ENCODE measurements at places on chromosomes 6 and 20.

DNA sequence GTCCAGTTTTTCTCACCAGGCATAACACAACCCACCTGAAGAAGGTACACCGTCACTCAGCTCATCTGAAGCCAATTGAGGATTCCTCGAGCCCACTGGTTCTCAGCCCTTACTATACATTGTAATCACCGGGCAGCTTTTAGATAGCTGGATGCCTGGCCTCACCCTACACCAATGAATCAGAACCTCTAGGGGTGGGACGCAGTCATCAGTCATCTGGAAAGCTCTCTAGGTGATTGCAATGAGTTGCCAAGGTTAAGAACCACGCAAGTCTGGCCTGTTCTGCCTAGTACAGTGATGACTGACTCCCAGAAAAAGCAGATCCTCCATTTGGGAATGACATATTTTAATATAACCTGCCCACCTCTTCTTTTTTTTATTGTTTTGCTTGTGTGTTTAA is 41.1 kb downstream of the MC3R start:
- no peak for DNase-seq

- no peak for DNase-seq
These were observed 460 bp downstream of the PLAGL1 start for GRCh38 chr6:144007478-144008119.

DNA sequence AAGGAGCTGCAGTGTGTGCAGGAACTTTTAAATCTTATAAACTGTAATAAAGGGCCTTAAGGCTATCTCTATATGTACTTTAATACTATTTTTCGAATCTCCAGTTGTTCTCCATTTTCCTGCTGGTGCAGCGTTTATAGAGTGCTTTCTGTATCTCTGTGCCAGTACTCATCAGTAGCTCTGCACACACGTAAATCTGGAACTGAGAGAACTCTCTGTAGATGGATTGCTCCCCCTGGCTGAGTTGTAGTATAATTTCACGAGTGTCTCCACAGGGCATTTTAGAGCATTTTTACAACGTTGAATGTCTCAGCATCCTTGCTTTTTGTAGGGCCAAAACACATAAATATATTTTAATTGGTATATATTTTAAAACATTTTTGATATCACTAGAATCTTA is 256.5 kb downstream of the TRDN start:
- DNase-seq: no peak

DNA sequence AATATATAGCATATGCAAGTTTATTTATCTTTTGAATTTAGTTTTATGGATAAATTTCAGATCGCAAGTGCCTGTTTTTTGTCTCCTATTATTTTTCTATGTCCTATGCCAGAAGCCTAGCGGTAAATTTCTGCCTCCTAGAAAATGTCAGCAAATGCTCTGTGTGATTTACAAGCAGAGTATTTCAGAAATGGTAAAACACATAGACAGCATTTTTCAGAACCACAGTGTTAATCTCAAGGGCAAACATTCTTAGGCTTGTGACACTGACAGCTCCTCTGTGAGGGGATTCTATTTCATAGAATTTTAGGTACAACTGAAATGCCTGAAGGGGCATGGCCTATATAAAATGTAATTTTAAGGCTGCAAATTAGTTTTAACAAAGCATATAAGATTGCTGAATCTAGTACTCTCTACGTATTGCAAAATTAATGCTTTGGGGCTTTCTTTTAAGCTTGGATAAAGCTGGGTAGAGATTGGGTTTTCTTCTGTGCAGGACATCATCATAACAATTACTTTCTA is 89.9 kb upstream of the PTCHD4 start:
- DNase-seq: no peak

- DNase-seq: no peak
These were observed 94.6 kb downstream of the SNAP25 start for GRCh38 chr20:10313215-10313614.

GRCh38 chr6:21118216-21118780 is 475.3 kb upstream of the SOX4 start:
- no peak for DNase-seq

DNA sequence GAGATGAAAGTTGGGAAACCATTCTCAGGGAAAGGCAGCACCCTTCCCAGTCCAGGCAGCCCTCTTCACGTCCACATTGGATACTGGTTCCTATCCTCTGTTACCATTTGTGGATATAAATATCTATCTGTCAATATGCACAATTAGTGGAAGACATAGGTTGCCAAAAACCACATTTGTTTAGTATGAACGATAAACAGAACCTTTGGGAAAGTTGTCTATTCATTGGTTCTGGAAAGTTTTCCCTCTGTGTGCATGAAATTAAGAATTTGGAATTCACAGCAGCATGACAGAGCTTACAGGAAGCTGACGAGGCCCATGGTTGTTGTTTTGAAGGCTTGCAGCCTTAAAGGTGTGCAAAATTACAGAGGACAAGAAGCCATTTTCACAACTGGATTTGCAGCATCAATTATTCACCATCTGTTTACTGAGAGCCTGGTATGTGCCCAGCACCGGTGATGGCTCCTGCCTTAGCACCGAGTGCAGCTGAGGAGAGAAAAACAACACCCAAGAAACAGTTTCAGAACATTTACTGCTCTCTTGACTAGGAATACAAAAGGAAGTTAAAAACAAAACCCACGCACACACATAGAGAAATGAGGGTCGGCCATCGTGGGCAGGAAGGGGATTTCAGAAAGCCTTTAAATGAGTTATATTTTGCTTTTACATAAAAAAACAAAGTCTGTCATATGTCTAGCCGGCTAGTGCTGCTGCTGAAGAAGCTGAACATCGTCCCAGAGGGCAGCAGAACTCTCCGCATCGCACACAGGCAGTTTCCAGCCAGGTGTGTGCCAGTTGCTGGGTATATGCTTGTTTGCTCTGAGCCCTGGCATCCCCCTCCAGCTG is 319.6 kb downstream of the FARS2 start:
- no peak for DNase-seq

DNA sequence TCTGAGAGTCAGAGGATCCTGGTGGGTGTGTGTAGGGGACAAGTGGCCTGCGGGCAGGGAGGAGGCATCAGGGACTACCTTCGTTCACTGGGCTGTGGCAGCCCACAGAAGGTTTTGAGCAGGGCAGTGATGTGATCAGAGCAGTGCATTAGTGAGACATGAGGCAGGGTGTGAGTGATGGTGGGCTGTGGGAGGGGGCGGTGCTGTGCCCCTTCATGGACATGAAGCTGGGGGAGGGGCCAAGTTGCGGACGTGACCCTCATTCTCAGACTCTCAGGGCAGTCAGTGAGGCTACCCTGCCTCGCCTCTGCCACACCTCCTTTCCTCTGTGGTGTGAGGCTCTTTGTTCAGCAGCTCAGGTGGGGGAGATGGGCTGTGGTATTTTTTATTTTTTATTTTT is 142.2 kb upstream of the RNF24 start:
- DNase-seq: no peak

- DNase-seq: no peak
These were observed 9.4 kb upstream of the POU5F1 start for GRCh38 chr6:31179896-31180295.

- no peak for DNase-seq
These were observed 209.3 kb downstream of the ALDH8A1 start for GRCh38 chr6:134740473-134741199.

DNA sequence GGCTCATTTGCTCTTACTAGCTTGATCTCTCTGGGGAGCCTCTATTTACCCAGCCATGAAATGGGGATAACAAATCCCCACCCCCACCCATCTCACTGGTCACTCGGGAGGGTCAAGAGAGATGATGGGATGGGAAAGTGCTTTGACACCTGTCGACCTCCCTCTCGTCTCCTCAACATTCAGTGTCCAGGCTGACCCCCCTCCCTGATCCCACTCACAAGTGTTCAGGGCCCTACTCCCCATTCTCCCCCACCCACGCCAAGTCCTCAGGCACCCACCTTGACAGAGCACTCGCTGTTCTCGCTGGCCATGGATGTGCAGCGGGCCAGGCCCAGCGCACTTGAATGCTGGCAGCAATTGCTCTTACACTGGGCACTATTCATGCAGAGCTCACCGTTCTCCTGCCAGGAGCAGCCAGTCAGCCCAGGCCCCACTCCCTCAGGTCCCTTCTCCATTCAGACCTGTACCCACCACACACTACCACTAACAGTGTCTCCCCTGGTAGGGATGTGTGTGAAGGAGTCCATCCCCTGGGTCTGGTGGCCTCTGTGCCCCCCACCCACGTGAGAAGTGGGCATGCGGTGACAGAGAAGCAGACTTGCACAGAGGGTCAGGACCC is 1.6 kb downstream of the CLPS start:
- DNase-seq: no peak

GRCh38 chr6:132023490-132023889 is 72.3 kb upstream of the CCN2 start:
- DNase-seq: no peak

DNA sequence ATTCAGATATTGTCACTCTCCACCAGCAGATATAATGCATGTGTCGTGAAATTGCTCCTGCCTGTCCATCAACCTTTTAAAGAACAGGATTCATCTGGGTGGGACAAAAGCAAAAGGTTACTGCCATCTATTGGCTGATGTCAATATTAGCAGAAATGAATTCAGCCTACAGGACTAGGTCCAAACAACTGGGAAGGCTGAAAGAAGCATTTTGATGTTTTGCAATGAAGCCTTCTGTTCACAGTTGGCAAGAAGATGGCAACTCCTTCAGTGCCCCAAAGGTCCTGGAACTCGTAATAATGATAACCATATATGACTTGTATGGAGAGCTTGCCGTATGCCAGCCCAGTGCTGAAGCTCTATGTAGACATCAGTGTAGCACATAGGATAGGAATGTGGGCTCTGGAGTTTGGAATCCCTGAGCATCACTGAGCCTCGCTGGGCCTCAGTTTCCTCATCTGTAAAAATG is 7.5 kb downstream of the BCAS1 start:
- peak; percentile 72 for DNase-seq

- DNase-seq: peak; percentile 83
These were observed 110.7 kb upstream of the PHACTR1 start for GRCh38 chr6:12605888-12606345.

GRCh38 chr20:39674842-39675241 is 712.7 kb downstream of the DHX35 start:
- no peak for DNase-seq

DNA sequence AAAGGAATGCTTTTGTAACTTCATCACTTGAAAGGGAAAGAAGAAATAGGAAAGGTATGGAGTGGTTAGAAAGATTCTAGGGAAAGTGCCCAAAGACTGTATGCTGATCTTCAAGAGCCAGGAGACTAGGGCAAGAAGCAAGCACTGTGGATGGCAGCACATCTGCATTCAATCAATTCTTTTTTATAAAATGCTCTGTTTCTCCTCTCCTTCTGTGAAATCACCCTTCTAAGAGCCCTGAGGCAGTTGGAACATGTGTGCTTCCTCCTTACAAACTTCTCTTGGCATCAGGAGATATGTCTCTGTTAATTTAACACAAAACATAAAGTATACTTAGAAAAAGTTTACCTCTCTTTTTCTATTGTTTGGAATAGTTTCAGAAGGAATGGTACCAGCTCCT is 1162.2 kb upstream of the GJE1 start:
- no peak for DNase-seq

- no peak for DNase-seq
These were observed 35.9 kb upstream of the TBC1D22B start for GRCh38 chr6:37221585-37222124.

GRCh38 chr20:51221791-51222408 is 199.0 kb upstream of the KCNG1 start:
- peak; percentile 72 for DNase-seq

GRCh38 chr6:77650098-77650663 is 2.7 kb upstream of the MEI4 start:
- peak; percentile 22 for DNase-seq

DNA sequence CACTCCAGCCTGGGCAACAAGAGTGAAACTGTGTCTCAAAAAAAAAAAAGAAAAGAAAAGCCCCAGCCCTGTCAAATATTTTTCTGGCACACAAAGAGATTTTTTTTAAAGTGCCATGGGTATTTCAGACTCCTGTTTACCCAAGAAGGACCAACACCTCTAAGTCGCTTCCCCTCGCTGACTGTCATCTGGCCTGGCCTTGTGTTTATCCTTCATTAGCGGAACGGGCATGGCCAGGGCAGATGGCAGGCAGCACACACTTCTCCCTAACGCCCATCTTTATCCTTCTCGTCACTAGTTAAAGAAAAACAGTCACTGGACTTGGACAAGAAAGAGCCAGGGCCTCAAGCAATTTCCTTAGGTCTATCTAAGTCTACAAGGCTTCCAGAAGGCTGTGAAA is 7.3 kb upstream of the CBFA2T2 start:
- DNase-seq: no peak

DNA sequence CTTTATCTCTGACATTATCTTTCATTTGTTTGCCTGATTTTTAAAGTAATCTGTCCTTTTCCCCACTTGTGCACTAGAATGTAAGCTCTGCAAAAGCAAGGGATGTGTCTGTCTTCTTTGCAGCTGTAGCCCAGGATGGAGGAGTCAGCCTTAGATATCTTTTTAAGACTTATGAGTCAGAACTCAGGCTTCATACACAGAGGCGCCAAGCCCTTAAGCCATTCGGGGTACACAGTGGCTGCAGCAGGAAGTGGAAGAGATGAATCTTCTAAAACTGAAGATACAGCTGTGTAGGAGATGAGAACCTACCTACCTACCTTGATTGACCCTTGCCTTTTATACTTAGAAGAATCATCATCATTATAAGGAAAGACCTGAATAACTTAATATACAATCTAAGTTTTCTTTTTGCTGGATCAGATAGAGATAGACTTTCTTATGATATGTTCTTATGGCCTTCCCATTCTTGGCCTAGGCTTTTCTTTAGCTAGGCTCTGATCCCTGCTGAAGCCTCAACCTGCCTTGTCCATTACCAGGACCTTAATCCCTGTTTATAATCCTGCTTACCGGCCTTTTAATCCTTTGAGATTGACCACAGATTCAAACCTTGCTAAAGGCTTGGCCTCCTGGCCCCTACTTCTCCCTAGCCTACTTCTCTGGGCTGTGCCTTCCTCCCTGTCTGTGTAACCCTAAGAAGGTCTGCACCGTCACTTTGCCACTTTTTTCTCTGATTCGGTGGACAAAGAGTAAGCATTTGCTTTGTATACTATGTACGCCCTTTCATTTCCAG is 304.5 kb downstream of the PRL start:
- no peak for DNase-seq

GRCh38 chr20:62952968-62953838 is 694 bp downstream of the SLC17A9 start:
- no peak for DNase-seq

- peak; percentile 56 for DNase-seq
These were observed 29.5 kb downstream of the SNX5 start for GRCh38 chr20:17938871-17939619.

DNA sequence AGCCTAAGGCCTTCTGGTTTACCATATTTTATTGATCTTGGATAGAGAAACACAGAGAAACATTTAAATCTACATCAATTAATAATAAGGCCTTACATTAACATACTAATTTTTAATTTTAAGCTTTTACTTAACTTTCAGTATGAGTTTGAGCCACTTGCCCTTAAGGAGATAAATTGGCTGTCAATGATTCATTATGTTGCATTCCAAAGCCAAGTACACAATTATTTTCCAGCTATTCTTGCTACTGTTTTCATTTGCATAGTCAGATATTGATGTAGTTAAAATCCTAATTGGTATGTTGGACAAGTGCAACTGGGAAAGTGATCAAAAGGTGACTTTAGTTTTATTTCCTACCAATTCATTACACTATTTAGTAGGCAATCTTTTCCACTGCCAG is 58.2 kb downstream of the MOCS1 start:
- DNase-seq: no peak

All from suppressor macrophage treated with lipopolysaccharide for 1 hour (primary cell).